CD4-positive, alpha-beta T cell treated with Interleukin-4 for 4 hours (primary cell): ENCODE measurements at places on chromosomes 3 and 15.

- DNase-seq = no peak
Measured at GRCh38 chr3:107085261-107085660, 292.0 kb upstream of the CCDC54 start.

DNA sequence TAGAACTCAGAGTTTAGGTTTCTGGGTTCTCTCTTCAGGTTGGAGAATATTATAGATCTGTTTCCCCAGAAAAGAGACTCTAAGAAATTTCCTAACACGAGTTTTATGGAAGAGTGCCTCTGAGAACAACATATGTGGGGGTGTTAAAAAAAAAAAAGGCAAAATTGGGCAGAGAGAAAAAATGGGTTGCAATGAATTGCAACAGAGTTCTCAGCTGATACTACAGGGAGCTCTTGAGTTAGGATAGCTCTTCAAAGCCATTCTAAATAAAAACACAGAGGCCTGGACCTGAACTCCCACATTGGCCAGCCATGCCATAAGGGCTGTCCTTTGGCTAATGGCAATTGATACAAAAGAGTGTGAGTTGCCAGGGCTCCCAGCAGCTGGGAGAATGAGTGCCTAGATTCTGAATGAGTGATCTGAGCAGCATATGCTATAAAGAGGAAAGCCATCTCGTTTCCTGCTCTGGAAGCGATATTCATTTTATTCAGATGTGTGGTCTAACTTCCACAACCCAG is 20.1 kb upstream of the UBE2E2 start:
- DNase-seq = no peak

GRCh38 chr15:32029409-32029861 is 880 bp upstream of the CHRNA7 start:
- no peak for DNase-seq

DNA sequence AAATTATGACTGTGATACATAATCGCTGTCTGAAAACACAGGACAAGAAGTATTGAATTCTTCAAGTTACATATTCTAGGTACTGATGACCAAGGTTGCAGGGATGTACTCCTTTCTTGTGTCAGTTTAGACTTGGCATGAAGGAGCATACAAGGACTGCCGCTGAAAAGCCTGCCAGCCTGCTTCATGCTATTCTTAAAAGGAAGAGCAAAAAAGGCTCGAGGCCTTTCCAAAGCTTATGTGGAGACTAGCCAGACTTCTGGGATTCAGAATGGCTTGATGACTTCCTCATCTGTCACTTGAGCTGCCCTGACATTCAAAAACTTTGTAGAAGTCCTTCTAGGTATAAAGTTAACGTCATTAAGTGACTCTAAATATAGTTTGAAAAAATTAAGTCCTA is 92.0 kb downstream of the CADM2 start:
- no peak for DNase-seq

GRCh38 chr3:147191795-147192385 is 214.5 kb downstream of the ZIC4 start:
- peak; percentile 0 for DNase-seq

GRCh38 chr3:192273697-192274010 is 453.7 kb downstream of the FGF12 start:
- no peak for DNase-seq

DNA sequence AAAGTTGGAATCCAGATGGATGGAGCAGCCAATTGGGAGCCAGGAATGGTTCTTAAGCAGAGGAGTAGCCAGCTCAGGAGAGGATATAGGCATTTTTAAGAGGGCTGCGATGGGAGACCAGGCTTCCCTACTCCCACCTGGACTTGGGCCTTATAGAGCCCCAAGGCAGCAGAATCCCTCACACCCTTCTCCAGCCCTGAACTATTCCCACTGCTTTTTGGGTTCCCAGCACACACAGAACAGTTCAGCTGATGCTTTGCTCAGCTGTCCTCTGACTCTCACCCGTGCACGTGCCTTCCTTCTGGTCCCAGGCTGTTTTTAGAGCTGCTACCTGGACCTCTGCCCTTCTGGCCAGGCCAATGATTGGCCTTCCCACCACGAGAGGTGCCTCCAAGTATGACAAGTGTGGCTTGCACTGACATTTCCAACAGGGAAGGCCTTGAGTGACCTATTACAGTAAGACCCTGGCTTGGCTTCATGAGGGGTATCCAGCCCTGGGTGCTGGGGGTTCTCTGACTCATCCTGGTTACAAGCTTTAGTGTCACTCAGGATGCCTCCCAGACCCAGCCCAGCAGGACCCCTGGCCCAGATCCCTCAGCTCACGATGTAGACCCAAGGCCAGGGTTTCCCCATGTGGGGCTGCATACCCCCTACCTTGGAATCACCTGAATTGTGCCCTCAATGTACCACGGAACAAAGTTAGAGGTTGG is 25.2 kb downstream of the NOX5 start:
- no peak for DNase-seq

DNA sequence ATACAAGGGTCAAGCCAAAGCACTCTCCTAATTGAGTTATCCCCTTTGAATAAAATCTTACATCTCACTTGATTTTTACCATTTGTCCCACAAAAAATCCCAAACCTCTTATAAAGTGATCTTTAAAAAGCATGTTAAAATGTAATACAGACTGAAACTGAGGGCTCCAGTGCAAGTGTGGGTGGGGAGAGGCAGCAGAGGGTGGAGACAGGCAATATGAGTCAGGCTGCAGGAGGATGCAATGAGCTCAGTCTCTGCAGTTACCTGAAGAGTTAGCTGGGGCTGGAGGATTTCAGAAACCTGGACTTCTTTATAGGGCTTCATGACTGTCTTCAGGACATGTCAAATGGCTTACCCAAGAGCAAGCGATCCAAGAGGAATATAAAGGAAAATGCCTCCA is 14.2 kb upstream of the COLQ start:
- peak; percentile 54 for DNase-seq
